ENCODE measurements at places on chromosomes 7 and 10.

DNA sequence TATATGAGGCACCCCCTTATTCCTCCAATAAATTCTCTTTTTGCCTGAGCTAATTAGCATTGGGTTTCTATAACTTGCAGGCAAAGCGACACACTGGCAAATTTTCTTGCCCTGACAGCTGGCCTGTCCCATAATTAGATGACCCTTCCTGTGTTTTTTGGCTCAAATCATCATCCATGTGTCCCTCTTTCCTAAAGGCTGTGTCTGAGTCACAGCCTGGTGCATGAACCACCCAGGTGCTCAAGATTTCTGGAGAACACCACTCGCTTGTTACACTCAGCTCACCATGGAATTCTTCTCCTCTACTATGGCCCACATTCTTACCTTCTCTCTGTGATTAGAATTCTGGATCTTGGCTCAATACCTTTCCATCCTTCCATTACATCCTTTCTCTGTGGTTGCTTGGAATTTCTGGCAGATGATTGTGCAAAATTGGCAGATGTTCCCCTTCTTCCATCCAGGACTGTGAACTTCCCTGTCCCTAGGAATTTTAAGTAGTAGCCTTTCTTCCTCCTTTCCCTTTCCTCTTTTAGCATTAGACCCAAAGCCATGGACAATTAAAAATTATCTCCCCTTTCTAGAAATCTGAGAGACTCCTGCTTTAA lies 116.0 kb upstream of the ANKRD1 start:
- peaks cover 12% of the 10 kb centered on the region for H3K4me1 ChIP-seq
- H3K36me3 ChIP-seq, result no peaks in the 10 kb centered on the region
- DNase-seq, result no peak

- H3K36me3 ChIP-seq, result no peaks in the 10 kb centered on the region
- H3K4me3 ChIP-seq, result peak overlapping the region; percentile 86
- no peaks in the 10 kb centered on the region for H3K27me3 ChIP-seq
- peaks cover 36% of the 10 kb centered on the region for H3K4me1 ChIP-seq
- no peak overlapping the region for H3K27ac ChIP-seq
- peak; percentile 11 for DNase-seq
Observed at GRCh38 chr10:31930023-31930751, 1.6 kb upstream of the ARHGAP12 start.

DNA sequence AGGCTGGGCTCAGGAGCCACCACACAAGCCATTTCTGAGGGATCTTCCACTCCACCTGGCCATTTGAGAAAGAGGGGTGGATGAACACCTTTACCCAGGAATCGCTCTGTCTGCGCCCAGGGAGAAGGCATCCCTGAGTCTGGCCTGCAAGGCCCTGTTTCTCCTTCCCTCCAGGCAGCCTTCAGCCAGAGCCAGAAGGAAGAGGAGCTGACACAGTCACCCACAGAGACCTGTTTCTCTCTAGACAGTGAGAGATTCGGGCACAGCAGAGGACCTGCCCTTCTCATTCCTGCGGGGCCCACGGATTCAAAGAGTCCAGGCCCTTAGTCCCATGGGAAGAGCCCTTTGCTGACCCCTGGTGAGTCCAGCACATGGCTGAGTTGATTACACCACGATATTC lies 127.5 kb upstream of the TNS3 start:
- no peaks in the 10 kb centered on the region for H3K36me3 ChIP-seq
- no peaks in the 10 kb centered on the region for H3K27me3 ChIP-seq
- no peak overlapping the region for H3K4me3 ChIP-seq
- H3K27ac ChIP-seq, result no peak overlapping the region

- no peak for DNase-seq
- H3K27ac ChIP-seq, result peak overlapping the region; percentile 57
- peaks cover 26% of the 10 kb centered on the region for H3K36me3 ChIP-seq
- H3K4me3 ChIP-seq, result peak overlapping the region; percentile 44
- no peaks in the 10 kb centered on the region for H3K27me3 ChIP-seq
Observed at GRCh38 chr10:73779539-73780197, 2.2 kb upstream of the CHCHD1 start.

DNA sequence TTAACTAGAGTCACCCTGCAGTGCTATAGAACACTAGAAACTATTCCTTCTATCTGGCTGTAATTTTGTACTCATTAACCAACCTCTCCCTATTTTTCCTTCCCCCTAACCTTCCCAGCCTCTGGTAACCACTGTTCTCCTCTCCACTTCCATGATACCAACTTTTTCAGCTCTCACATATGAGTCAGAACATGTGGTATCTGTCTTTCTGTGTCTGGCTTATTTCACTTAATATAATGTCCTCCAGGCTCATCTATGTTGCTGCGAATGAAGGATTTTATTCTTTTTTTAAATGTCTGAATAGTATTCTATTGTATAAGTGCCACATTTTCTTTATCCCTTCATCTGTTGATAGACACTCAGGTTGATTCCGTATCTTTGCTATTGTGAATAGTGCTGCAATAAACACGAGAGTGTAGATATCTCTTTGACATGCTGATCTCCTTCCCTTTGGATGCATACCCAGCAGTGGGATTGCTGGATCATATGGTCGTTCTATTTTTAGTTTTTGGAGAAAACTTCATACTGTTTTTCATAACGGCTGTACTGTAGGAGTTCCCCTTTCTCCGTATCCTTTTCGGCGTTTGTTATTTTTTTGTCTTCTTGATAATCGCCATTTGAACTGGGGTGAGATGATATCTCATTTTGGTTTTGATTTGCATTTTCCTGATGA lies 101.4 kb downstream of the FAM107B start:
- DNase-seq, result no peak
- no peak overlapping the region for H3K4me3 ChIP-seq
- no peaks in the 10 kb centered on the region for H3K27me3 ChIP-seq
- H3K27ac ChIP-seq, result no peak overlapping the region
- H3K36me3 ChIP-seq, result no peaks in the 10 kb centered on the region
- H3K4me1 ChIP-seq, result peaks cover 10% of the 10 kb centered on the region

- no peak overlapping the region for H3K27ac ChIP-seq
- no peaks in the 10 kb centered on the region for H3K36me3 ChIP-seq
- DNase-seq, result no peak
Observed at GRCh38 chr7:33334349-33334748, 205.0 kb downstream of the BBS9 start.

- no peak overlapping the region for H3K4me3 ChIP-seq
- peaks cover 17% of the 10 kb centered on the region for H3K27me3 ChIP-seq
- no peaks in the 10 kb centered on the region for H3K36me3 ChIP-seq
- DNase-seq, result peak; percentile 5
- H3K4me1 ChIP-seq, result peaks cover 11% of the 10 kb centered on the region
Observed at GRCh38 chr10:4512671-4513240, 313.3 kb upstream of the AKR1E2 start.

DNA sequence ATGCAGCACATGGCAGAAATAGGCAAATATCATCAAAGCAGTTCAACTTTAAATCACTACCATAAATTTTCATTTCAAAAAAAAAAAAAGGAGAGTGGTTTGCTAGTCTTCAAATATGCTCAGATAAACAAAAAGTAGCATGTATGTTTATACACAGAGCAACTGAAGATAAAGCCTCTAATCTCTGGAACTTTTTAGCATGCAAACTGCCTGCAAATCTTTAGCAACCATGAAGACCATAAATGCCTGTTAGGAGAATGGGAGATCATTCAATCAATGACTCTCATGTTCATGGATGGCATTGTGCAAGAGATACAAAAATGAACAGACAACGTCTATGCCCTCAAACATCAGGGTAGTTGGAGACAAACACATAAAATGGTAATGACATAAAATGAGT lies 57.3 kb downstream of the ORC5 start:
- DNase-seq, result no peak
- peaks cover 18% of the 10 kb centered on the region for H3K36me3 ChIP-seq
- H3K27me3 ChIP-seq, result no peaks in the 10 kb centered on the region
- H3K4me1 ChIP-seq, result no peaks in the 10 kb centered on the region

DNA sequence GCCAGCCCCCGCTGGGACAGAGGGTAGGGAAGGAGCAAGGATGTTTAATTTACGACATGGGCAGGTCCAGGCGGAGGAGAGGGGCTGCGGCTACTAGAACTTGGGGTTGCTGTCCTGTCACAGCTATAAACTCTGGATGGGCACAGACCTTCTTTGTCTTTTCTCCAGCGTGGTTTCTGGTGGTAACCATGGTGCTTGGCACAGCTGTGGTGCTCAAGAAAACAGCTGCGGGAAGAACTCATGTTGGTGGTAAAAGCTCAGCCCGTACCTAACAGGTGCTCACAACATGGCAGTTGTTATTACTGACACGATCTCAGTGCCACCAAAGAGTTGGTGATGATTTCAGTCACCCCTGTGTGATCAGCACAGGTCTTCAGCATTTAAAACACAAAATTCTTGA lies 13.8 kb downstream of the BAIAP2L1 start:
- H3K27me3 ChIP-seq, result no peaks in the 10 kb centered on the region
- DNase-seq, result no peak
- no peak overlapping the region for H3K27ac ChIP-seq
- no peak overlapping the region for H3K4me3 ChIP-seq
- H3K36me3 ChIP-seq, result no peaks in the 10 kb centered on the region

DNA sequence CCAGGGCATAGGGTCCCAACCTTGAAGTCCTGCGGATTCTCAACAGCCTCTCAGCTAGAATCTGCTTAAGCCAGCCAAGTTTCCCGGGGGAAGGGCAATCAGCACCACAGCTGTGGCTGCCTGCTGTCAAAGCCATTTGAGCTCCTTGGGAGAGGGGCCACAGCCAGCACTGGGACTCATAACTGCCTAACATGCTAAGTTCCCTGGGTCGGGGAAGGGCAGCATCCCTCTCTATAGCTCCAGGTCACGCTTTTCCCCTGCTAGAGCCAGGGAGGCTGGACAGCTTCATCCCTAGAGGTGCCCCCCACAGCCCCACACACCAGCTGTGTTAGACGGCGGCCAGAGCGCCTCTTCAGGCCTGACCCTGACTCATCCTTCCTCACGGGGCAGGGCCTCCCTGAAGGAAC lies 49.6 kb upstream of the PDE1C start:
- DNase-seq, result no peak
- no peaks in the 10 kb centered on the region for H3K36me3 ChIP-seq
- H3K4me3 ChIP-seq, result no peak overlapping the region
- H3K4me1 ChIP-seq, result no peaks in the 10 kb centered on the region
- no peak overlapping the region for H3K27ac ChIP-seq

GRCh38 chr7:106142136-106142535 lies 30.0 kb upstream of the SYPL1 start:
- H3K4me1 ChIP-seq, result no peaks in the 10 kb centered on the region
- H3K27me3 ChIP-seq, result peaks cover 2% of the 10 kb centered on the region
- H3K27ac ChIP-seq, result no peak overlapping the region
- DNase-seq, result no peak
- H3K4me3 ChIP-seq, result no peak overlapping the region

DNA sequence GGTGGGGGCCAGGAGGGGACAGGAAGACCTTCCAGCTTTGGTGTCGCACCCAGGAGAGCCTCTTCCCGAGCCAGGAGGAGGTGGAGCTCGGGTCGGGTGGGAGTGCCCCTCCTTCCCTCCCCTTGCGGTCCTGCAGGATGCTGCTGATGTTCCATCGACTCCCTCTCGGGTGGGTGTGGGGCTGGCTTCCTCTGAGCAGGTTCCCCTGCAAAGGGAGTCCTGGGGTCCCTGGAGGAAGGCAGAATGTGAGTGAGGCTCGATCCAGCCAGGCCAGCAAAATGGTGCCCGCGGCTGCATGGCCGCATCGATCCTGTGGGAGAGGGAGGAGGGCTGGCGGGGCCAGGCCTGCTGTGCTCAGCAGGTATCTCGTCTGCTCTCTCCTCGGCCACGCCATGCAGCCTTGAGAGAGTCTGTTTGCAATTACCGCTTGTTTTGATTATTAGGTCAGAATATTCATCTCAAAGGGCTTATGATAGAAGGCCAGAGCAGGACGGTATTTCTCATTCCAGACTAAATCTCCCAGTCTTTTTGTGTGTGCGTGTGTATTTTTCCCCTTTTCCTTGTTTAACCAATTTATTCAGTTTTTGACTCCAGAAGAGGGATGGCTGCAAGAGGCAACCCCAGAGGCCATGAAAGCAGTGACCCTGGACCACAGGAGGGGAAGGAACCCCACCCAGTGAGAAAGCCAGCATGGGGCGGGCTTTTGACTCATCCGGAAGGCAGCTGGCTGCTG lies 137.3 kb upstream of the ZMIZ1 start:
- DNase-seq, result no peak
- no peaks in the 10 kb centered on the region for H3K4me1 ChIP-seq
- no peaks in the 10 kb centered on the region for H3K36me3 ChIP-seq
- H3K4me3 ChIP-seq, result no peak overlapping the region

DNA sequence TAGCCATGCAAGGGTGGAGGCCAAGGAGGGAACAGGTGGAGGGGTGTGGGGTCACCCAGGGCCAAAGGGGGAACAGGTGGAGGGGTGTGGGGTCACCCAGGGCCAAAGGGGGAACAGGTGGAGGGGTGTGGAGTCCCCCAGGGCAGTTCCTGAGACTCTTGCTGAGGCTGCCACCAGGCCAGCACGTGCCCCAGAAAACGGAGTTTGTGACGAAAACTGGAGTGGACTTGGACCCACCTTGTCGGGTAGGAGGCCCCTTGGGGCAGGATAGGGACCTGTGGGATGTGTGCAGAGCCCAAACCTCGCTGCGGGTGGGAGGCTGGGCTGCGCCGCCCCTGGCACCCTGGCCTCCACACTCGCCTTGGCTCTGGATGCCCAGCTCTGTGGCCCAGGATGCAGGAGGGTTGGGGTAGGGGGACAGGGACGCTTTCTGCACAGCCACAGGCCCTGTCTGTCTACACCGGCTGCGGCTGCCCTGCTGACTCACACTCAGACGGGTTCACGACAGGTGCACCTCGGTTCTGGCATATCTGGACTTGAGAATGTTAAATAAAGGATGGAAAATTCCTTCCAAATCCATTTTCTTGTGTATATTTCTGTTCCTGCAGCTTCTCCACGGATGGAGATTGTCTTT lies 562 bp upstream of the ADGRA1 start:
- H3K4me1 ChIP-seq, result no peaks in the 10 kb centered on the region
- H3K27ac ChIP-seq, result no peak overlapping the region
- DNase-seq, result no peak
- no peak overlapping the region for H3K4me3 ChIP-seq

DNA sequence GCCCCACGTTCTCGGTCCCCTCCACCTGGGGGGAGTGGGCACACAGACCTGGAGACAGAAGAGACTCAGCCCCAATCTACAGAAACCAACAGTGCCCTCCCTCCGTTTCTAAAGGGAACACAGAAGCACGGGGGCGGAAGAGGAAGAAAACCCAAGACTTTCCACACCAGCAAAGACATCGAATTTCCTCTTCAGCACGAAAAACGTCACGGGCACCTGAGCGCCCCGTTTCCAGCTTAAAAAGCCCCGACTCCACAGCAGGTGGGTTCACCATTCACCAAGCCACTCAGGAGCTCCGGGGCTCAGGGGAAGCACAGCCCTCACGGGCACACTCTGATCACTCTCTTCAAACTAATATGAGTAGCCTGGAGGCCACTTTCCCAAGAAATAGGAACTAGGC lies 19.6 kb downstream of the NUDT1 start:
- DNase-seq, result peak; percentile 31
- H3K4me3 ChIP-seq, result no peak overlapping the region
- H3K27me3 ChIP-seq, result no peaks in the 10 kb centered on the region
